ENCODE measurements at places on chromosomes 1 and 21. TPM values are rescaled to one million over a fixed set of nuclear protein-coding genes. Genes with fewer than 3 reads are reported as not detected.

Gene OR2T33
- total RNA-seq, result not detected

Gene ADAMTSL4
- 30.0 TPM for total RNA-seq

Gene SERTAD4
- 0.41 TPM for total RNA-seq

Gene PDZK1IP1
- not detected for total RNA-seq

Gene KRTAP19-2
- total RNA-seq, result not detected

GRCh38 chr1:232084584-232085223 is 458.1 kb downstream of the DISC1 start:
- H3K27ac ChIP-seq, result no peak overlapping the region
- H3K36me3 ChIP-seq, result no peaks in the 10 kb centered on the region
- DNase-seq, result no peak
- H3K4me1 ChIP-seq, result no peaks in the 10 kb centered on the region
- no peaks in the 10 kb centered on the region for H3K27me3 ChIP-seq
- no peak overlapping the region for H3K4me3 ChIP-seq

- H3K4me1 ChIP-seq, result no peaks in the 10 kb centered on the region
- no peaks in the 10 kb centered on the region for H3K27me3 ChIP-seq
- H3K4me3 ChIP-seq, result no peak overlapping the region
Observed at GRCh38 chr1:160428655-160429054, 28.3 kb downstream of the VANGL2 start.

- peaks cover 21% of the 10 kb centered on the region for H3K27me3 ChIP-seq
- no peak overlapping the region for H3K4me3 ChIP-seq
- no peak overlapping the region for H3K27ac ChIP-seq
- H3K36me3 ChIP-seq, result no peaks in the 10 kb centered on the region
- H3K4me1 ChIP-seq, result no peaks in the 10 kb centered on the region
- DNase-seq, result no peak
Observed at GRCh38 chr1:1988061-1988945, 15.3 kb downstream of the CFAP74 start.

DNA sequence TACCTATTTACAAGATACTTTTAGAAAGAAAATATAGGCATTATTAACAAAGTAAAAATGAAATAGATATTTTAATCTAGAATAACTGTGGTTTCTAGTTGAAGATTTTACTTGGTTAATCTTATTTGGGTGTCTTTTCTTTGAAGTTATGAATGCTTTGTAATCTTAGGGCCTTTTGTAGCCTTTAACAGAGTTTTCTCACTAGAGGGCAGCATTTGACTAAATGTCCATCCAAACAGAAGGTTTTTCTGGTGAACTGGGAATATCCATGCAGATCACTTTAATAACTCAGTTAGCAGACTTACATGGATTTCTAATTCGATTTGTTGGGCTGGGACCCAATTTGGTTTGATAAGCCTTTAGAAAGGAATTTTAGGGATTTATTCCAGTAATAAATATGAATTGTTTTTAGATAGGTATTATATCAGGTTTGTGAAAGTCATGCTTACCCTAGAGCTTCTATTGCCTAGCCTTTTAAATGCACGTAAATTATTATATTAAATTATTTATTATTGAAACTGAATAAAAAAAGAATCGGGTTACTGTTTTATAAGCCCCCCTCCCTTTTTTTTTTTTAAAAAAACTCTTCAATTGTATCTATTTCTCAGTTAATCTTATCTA is 119.7 kb downstream of the ZNF326 start:
- no peaks in the 10 kb centered on the region for H3K27me3 ChIP-seq
- no peaks in the 10 kb centered on the region for H3K36me3 ChIP-seq
- DNase-seq, result no peak
- no peak overlapping the region for H3K27ac ChIP-seq

DNA sequence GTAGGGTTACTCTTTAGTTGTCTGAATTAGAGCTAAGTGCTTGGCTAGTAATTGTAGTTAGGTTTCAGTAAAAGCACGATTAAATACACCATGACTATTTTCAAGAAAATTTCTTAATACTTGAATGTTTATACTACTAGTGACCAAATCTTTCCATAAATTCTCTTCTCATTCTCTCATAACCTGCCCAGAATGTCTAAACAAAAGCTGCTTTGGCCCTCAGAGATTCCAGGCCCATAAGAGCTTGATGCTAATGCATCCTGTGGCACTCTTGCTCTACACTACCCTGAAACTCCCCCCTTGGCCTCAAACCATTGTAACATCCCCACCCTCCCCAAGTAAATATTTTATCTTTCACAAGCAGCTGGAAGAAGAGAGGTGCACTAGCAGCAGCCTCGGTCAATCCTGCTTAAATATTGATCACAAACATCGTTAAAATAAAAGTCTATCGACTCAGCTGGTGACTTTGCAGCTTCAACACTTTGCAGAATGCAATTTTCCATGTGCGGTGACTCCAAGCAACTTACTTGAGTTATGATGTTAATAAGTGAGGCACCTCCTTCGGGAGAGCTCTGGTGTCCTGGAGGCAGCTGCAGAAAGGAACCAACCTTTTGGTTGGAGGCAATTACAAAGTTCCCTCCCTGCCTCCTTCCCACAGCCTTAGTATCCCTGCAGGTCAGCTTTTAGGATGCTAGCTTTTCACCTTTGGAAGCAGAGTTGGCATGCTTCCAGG is 315.6 kb upstream of the PLXNA2 start:
- no peak overlapping the region for H3K27ac ChIP-seq
- no peaks in the 10 kb centered on the region for H3K27me3 ChIP-seq
- H3K4me3 ChIP-seq, result no peak overlapping the region
- no peaks in the 10 kb centered on the region for H3K36me3 ChIP-seq

- DNase-seq, result peak; percentile 54
- H3K27me3 ChIP-seq, result no peaks in the 10 kb centered on the region
- peak overlapping the region; percentile 80 for H3K27ac ChIP-seq
Observed at GRCh38 chr1:117633423-117633822, 27.6 kb downstream of the TENT5C start.

- H3K27me3 ChIP-seq, result no peaks in the 10 kb centered on the region
- no peak overlapping the region for H3K4me3 ChIP-seq
- peak; percentile 41 for DNase-seq
- no peaks in the 10 kb centered on the region for H3K36me3 ChIP-seq
Observed at GRCh38 chr1:227729881-227730629, 5.0 kb downstream of the JMJD4 start.

Measured in gastrocnemius medialis (tissue), 4 donors.